CD4-positive, alpha-beta T cell treated with Interleukin-2 at 100 ng/mL for 4 hours (primary cell): ENCODE measurements at places on chromosomes 1 and 21.

- DNase-seq: no peak
These were observed 2.1 kb upstream of the SLC44A5 start for GRCh38 chr1:75612976-75613375.

DNA sequence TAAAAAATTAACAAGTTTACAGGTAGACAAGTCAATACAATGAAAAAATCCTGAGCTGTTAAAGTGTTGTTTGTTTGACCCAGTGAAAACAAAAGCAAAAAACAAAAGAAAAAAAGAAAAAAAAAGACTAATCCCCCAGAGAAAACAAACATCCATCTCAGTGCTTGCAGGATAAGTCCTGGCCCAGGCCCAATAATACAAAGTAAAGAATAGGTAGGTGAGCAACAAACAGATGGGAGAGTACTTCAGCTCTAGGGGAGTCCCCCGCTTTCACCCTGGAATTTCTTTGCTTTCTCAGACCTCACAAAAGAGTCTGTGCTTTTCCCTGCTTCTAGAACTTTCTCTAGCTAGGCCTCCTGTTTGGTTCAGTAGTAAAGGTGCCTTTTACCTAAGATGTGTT lies 70.3 kb downstream of the ABCA4 start:
- DNase-seq: no peak

DNA sequence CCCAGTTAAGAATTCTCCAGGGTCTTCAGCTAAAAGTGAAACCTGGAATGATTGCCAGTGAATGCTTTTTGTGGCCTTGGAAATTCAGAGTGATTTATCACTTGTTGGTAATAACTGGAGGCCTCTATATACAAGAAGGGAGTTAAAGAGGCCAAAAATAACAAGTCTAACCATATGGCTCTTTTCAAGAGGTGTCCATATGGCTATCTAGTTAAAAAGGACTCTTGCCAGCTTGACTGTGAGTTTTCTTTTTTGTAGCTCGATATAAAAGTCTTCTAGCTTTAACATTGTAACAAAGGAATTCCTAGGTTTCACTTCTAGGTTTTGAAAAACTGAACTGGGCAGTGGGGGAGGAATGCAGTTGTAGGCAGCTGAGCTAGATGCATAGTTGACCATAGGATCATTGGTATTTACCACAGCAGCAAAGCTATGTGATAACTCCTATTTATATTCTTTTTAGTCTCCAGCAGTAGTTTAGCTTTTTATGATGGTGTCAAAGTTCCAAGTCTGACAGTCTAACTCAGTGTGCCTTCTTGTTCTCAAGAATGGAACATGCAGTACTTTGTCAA lies 44.4 kb downstream of the CACHD1 start:
- DNase-seq: no peak

DNA sequence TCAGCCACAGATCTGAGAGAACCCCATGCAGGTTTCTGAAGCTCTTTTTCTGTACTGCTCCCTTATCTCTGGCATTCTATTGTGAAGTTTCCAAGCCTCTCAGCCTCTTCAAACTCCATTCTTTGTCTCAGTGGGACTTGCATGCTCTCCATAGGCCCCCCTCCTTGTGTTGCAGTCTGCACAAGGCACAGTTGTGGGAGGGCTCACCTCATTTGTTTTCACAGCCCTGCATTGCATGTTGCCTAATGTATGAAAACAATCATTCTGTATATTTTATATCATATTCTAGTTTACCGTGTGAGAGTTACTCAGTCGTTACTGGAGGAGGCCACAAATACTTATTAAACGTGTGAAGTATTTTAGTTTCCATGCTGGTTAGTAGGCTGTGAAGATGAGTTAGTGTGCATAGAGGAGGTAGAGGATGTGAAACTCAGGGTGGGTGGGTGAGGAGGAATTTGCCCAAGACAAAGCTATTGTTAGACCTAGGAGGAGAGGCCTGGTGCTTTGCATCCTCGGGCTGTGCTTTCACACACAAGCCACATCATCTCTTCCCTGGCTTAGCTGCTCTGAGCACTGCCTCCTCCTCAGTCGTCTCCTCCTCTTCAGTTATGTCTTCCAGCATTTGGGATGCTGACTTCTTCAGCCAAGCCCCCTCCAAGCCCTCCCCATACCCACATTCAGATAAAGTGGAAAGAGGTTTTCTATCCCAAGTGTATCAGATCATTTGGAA lies 7.8 kb upstream of the CHI3L2 start:
- DNase-seq: peak; percentile 30

DNA sequence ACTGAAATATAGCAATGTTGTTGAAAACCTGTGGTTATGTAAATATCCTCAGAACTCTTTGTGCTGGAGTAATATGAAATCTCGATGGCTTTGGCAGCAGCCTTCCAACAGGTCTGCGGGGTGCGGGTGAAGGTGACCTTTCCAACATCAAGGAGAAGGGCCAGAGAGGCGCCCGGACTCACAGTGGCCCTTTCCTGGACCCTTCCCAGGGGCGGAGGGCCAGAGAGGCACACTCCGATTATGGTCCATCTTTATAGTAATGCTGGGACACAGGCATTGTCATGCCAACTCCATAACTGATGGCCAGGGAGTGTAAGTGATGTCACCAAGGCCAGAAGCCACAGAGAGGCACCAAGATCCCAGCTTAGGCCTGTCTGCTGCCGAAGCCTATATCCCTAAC lies 18.1 kb downstream of the SLC37A1 start:
- no peak for DNase-seq

GRCh38 chr1:162878000-162878596 lies 17.1 kb upstream of the CCDC190 start:
- no peak for DNase-seq

DNA sequence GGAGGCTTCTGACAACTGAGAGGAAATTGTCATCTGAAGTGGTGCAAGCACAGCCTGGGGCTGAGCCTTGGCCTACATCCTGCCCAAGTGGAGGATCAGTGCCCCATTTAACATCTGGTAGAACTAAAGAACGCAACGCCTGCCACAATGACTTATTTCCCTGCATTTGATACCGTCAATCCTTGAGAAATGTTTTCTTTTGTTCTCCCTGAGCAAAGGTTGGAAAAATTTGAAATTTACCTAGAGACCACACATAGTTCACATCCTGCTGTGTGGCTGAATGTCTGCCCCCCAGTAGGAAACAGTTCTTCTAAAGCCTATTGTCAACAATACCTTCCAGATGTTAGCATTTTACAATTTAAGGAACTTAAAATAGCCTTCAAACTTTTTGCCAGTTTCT lies 5.6 kb upstream of the RGS4 start:
- no peak for DNase-seq

- no peak for DNase-seq
These were observed 37.5 kb downstream of the RXRG start for GRCh38 chr1:165407398-165407797.

GRCh38 chr21:15240848-15241247 lies 176.0 kb upstream of the NRIP1 start:
- no peak for DNase-seq

GRCh38 chr1:228497817-228498216 lies 10.6 kb downstream of the RNF187 start:
- DNase-seq: no peak

DNA sequence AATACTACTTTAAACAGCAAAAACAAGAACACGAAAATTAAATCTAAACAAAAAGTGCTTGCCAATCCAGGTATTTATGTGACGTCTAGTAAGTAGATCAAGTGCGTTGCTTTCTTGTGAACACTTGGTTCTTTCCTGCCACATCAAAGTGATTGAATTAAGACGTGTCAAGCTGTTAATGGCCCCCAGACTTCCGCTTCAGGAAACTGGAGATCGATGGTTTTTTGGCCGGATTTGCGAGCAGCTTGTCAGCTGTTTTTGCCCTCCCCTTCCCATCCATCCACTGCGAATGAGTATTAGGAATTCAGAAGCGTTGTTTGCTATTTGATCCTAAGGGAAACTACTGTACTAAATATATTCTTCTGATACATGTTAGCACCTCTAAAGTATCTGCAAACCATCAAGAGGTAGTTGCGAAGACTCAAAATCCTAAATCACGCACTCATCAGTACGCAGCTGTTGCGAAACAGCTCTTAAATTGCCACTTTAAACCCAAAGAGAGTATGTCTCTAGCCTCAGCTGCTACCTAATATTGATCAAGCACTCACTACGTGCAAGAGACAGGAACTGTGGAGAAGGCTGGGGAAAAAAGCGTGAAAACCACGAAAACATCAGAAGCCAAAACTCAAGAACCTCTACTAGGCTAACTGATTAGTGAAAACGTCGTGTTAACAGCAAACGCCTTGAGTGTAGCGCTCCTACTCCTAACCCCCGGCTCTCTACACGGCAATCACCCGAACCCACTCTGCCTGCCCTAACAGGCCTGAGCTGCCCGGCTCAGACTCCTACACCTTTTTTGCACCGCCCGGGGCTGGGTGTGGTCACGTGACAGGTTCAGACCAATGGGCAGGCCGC lies 473 bp upstream of the BRDT start:
- DNase-seq: peak; percentile 64

- DNase-seq: no peak
These were observed 25.6 kb downstream of the SAMSN1 start for GRCh38 chr21:14520535-14520934.

DNA sequence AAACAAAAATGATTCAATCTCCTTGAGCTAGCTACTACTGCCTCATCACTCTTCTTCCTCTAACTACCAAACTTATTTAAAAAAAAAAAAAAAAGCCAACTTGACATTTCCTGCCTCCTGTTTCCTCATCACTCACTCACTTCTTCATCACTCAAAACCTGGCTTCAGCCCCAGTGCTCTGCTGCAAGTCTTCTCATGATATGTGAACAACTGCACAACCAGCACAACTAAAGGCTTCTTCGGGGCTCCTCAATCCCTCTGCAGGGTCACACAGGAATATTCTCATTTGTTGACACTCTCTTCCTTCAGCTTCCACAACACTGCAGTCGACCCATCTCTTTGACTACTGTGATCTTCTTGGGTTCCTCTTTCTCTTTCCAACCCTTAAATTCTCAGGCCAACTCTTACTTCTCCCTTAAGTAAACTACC lies 7.6 kb downstream of the MTF1 start:
- DNase-seq: no peak

DNA sequence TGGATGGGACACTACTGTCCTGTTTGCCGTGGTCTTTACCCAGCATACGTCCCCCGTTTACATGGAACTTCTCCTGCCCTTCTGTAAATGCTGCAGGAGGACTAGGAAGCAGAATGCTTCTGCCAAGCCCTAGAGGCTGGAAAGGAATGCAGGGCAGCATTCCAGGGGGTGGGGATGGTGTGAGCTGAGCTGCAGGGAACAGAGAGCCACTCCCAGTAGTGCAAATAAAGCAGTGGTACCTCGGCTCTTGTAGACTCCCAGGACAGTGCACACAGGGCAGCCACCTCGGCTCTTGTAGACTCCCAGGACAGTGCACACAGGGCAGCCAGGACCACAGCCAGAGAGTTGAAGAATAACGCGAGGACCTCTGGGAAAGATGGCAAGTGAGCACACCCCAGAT lies 35.4 kb downstream of the PTPRU start:
- no peak for DNase-seq

GRCh38 chr1:178659789-178660208 lies 65.2 kb upstream of the RALGPS2 start:
- DNase-seq: no peak

DNA sequence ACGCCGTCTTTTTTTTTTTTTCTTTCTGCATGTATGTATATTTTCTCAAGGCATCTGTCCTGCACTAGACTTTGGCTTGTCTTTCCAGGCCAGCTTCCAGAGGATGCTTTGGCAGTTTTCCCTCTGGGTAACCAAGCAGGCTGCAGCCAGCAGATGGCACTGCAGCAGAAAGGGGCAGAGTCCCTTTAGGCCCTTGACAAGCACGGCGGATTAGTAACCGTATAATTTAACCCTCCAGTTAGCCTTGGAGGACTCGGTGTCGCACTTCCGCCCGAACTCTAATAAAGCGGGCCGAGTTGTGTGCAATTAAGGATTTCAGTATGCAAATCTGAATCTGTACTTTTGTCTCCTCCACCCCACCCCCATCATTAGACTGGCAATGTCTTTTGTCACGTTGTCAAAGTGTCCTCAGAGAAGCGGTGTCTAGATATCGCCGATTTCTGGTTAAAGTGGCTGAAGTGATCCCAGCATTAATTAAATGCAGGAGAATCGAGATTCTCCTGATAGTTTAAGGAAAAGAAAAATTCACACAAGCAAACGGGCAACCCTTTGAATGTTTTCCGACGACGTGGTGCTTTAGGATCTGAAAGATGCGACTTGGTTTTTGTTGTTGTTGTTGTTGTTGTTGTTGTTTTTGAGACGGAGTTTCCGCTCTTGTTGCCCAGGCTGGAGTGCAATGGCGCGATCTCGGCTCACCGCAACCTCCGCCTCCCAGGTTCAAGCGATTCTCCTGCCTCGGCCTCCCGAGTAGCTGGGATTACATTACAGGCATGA lies 1.1 kb upstream of the TMEM167B start:
- peak; percentile 45 for DNase-seq

- DNase-seq: peak; percentile 65
These were observed 43.0 kb downstream of the JAK1 start for GRCh38 chr1:64923294-64923718.

- DNase-seq: no peak
These were observed 44.7 kb downstream of the ETS2 start for GRCh38 chr21:38850277-38850951.

GRCh38 chr1:62022382-62022983 lies 172.2 kb upstream of the L1TD1 start:
- no peak for DNase-seq

GRCh38 chr21:22806278-22806677 lies 1808.1 kb downstream of the NCAM2 start:
- DNase-seq: no peak

DNA sequence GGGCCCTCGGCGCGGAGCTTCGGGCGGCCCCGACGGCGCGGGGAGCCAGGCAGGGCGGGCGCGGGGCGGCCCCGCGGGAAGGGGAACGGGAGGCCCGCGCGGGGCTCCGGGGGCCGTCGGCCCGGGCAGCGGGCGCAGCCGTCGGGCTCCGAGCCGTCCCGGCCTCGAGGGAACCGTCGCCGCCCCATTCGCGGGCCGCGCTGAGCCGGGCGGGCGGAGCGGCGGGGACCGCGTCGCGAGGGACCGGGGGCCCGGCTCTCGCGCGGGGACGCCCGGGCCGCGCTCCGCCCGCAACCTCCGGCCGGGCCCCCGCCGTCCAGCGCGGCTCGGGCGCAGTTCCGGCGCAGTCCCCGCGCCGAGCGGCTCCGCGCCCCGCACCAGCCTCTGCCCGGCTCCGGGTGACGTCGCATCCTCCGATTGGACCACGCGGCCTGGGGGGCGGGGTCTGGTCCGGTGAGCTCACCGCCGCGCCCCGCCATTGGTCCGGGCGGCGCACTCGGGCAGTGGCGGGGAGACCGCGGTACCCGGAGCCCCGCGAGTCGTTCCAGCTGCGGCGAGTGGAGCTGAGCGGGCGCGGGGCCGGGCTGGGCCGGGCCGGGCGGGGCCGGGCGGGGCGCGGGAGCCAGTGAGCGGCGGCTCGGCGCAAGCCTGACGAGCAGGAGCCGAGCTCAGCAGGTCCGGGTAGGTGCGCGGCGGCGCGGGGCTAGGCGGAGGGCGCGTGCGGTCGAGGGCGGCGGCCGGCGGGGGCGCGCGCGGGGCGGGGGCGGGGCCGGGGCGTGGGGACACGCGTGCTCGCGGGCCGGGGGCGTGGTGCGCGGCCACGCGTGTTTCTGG lies 66.7 kb upstream of the VAMP3 start:
- DNase-seq: peak; percentile 91
